M059J (cell line): ENCODE measurements at places on chromosomes 2 and 18.
A peak's percentile ranks its signal among the peaks of the same experiment; 100 is the strongest.

DNA sequence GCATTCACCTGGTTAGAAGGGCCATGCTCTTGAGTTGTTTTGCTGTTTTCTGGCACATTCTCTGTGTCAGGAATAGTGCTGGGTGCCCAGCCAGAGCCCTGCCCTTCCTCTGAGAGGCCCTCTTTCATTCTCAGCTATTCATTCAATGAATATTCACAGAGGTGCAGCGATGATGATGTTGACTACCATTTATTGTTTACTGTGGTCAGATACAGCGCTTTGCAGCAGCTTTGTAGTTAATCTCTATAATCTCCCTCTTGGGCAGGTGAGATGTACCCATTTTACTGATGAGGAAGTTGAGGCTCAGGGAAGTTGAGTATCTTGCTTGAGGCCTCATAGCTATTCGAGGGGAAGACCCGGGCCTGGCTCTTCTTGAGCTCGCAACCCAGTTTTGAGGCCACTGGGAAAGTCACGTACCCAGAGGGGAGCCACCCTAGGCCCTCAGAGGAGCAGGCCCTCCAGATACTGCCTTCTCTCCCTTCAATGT, 9.9 kb downstream of the INHBB start:
- DNase-seq, result no peak

- DNase-seq, result no peak
These were observed 69.3 kb downstream of the VWA3B start for GRCh38 chr2:98156304-98156703.

GRCh38 chr18:46601141-46601805, 55.7 kb downstream of the LOXHD1 start:
- DNase-seq, result no peak

DNA sequence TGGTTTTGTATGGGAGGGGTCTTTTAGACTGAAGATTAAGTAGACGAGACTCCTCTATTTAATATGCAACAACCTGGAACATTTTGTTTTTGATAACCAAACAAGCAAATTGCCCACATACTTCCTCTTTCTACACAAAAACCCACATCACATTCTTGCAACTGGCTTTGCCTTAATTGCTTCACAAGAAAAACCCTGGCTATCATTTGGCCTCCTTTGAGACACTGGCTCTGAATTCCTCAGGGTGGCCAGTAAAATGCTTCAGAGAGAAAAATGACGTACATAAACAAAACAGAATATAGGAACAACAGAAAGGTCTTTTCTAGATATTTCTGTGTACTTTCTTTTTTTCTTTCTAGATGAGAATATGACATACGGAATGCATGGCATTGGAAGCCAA, 103.0 kb downstream of the TRIB2 start:
- peak; percentile 65 for DNase-seq

DNA sequence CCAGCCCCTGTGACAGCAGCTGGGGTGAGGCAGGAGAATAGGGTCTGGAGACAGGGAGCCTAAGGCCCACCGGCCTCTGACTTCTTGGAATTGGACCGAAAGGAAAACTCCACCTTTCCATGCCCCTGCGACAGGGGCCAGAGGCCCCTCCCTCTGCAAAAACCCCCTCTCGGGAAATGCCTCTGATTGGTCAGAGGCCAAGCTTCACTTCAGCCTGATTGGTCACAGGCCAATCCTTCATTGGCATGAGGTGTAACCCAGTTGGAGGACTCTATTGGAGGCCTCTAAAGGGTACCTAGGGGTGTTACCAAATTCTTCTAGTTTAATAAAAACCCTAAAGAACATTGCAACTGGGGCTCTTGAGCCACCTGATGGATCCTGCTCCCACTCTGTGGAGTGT, 5.7 kb upstream of the ACKR3 start:
- DNase-seq, result no peak

- no peak for DNase-seq
These were observed 14.0 kb upstream of the ANKRD62 start for GRCh38 chr18:12079491-12080237.

DNA sequence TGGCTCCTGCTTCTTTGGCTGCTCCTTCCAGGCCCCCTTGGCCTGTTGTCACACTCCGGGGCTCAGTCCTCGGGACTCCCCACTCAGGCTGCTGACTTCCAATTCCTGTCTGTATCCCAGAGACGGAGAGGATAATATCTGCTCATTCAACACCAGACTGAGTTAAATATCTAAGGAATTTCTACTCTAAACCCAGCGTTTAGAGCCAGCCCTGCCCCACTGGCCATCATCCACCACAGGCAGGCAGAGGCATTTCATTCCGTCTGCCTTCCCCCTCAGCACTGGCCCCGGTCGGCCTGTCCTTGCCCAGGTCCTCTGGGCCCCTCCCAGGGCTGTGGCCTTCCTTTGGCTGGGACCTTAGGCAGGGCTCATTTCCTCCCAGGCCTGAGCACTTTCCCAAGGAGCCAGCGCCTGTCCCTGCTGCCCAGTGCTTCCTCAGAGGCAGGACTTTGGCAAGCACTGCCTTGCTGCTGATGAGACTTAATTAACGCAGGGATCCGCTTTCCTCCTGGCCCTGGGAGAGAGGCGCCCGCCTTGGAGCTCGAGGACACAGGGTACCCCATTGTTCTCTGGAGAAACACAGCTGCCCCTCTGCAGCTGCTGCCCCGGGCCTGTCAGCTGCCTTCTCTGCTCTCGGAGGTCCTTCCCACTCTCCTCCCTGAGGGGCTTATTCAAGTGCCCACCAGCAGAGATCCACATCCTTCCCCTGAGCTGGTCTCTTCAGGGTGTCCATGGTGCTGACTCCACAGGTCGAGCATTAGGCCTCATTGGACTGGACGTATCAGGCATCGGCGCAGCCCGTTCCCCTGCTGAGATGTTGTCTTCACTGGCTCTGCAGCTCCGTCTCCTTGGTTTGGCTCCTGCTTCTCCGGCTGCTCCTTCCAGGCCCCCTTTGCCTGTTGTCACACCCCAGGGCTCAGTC, 42.8 kb downstream of the ATOH8 start:
- DNase-seq, result no peak

GRCh38 chr2:239570216-239570925, 169.6 kb upstream of the HDAC4 start:
- DNase-seq, result no peak

DNA sequence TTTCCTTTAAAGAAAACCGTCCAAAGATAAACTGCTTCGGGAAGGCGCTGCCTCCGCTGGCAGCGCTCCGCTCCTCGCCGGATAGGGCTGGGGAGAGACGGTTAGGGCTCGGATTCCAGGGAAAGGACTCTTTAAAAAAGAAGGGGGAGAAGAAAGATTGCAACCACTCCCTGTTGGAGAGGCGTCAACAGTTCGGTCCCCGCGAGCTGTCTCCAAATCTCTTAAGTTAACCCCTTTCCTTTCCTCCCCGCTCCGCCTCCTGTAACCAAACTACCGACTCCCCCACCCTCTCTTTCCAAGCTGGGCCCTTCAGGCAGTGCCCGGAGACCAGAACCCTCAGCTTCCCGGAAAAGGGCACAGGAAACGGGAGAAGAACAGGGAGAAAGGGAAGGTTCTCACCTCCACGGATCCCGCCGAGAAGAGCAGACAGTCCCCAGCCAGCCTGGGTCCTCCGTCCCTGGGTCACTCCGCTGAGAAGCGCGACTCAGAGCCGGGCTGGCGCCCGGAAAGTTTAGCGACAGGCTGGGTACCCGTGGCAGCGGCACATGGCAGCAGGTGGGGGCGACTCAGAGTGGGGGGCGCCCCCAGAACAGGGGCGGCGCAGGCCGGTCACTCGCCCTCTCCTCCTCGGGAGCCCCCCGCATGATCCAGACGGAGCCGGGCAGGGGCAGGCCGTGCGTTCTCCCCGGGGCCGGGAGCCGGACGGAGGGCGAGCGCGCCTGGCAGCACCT, 675 bp downstream of the FZD5 start:
- peak; percentile 60 for DNase-seq

- peak; percentile 92 for DNase-seq
These were observed 183.8 kb upstream of the STON1 start for GRCh38 chr2:48346124-48346536.

- DNase-seq, result peak; percentile 63
These were observed 45.6 kb downstream of the SESTD1 start for GRCh38 chr2:179218848-179219594.

GRCh38 chr18:78521136-78521535, 458.5 kb upstream of the SALL3 start:
- DNase-seq, result no peak

DNA sequence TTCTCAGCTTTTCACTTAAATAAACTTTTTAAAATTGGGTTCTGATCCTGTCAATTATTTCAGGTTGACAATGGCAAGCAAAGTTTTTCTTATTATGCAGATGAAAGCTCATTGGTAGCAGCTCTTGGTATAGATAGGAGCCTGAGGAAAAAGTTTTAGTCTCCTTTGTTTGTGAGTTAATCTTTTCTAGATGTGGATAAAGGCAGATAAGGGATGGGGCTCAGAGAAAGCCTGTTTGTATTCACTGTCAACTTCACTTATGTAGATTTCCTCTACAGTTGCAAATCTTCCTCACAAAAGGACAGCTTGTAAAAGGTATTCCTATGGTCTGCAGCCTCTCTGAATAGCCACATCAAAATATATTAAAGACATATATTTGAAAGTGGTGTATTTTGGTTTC, 224.5 kb upstream of the SPOPL start:
- no peak for DNase-seq

GRCh38 chr18:5195656-5196055, 1.4 kb downstream of the AKAIN1 start:
- no peak for DNase-seq

GRCh38 chr2:173349287-173349686, 5.4 kb upstream of the CDCA7 start:
- DNase-seq, result no peak

- peak; percentile 99 for DNase-seq
These were observed at the start of gene PDCL3 for GRCh38 chr2:100562613-100563406. Gene PDCL3, plus strand, starts transcription at chr2:100562993. Its CDS starts 75 bp downstream, at chr2:100563068.

DNA sequence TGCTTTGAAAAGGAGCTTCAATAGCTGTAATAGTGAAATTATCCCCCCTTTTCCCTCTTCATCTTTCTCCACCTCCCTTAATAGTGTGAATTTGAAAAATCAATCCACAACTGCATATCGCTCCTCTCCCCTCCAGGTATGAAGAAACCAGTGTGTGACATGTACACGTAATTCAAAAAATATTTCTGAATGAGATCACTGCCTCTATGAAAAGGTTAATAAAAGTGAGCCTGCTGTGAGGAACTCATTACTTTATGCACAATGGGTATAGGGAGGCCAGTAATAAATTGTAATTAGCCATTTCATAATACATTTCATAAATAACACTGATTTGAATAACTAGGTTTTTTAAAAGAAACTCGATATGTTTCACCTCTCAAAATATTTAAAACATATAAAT, 209.0 kb upstream of the KYNU start:
- DNase-seq, result peak; percentile 54

- peak; percentile 20 for DNase-seq
These were observed 58.8 kb downstream of the BAZ2B start for GRCh38 chr2:159557437-159558034.

DNA sequence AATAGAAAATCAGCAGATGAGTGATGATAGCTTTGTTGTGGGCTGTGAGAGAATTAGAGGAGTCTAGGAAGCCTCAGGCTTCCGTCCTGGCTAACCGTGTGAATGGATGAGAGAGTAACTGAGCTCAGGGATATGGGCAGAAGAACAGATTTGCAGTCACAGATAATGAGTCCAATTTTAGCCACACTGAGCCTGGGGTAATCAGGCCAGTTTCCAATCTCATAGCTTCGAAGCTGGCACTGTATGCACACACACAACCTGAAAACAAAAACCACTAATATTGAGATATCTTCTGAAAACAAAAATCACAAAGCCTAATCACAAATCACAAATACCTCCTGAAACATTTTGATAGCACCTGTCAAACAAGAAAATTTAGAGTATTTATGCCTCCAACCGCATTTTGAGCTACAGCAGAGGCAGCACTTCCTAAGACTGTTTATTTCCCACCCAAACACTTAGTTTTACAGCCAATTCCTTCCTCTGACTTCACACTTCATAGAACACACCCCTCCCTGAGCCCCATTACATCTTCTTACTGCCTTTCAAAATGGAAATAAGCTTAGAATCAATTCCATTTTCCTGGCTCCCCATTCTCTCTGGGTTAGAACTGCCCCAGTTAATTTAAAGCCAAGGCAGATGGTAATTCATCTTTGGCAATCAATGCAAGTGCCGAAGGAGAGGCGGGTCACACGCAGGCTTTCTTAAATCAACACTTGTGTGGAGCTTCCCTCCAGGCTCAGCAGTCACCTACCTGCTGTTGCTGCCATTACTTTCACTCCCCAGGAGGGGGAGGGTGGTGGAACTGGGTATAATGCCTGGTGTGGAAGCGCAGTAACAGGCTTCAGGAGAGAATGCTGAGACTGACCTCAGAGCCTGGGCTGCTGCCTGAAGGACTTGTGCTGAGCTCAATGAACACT, 18.9 kb downstream of the TTR start:
- DNase-seq, result peak; percentile 12

- no peak for DNase-seq
These were observed 60.1 kb downstream of the ITGB6 start for GRCh38 chr2:160139991-160140390.

- DNase-seq, result no peak
These were observed 347.2 kb upstream of the NETO1 start for GRCh38 chr18:73214970-73215369.

- no peak for DNase-seq
These were observed 66.6 kb downstream of the ADNP2 start for GRCh38 chr18:80175451-80176204.

DNA sequence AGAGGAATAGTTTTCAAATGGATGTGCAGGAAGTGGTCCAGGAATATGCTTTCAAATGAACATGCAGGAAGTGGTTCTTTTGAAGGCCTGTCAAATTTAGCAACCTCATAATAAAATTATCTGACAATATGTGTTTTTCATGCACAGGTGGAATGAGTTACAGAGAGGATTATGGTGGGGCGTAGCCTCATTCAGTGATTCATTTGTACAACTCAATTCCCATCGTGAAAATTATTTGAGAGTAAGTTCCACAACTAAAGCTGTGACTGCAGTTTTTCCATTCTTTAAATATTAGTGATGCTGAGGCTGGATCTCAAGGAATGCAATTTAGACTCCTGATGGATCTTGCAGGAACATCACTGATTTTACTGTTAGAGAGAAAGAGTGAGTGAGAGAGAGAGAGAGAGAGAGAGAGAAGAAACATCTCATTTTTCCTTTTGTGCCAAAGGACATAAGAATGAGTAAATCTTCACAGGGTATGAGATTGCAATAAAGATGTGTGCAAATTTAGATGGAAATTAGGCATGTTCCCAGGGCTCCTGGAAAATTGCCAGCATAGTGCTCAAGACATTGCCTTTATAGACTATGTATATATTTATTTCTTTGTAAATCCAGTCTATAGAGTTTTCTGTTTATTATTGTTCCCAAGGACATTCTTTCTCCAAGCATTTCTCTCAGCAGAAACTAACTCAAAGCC, 394.9 kb upstream of the ZEB2 start:
- DNase-seq, result no peak

GRCh38 chr2:76958749-76959148, 563.4 kb downstream of the LRRTM4 start:
- no peak for DNase-seq
